HT-29 (cell line): ENCODE measurements at places on chromosomes 11 and 22.

DNA sequence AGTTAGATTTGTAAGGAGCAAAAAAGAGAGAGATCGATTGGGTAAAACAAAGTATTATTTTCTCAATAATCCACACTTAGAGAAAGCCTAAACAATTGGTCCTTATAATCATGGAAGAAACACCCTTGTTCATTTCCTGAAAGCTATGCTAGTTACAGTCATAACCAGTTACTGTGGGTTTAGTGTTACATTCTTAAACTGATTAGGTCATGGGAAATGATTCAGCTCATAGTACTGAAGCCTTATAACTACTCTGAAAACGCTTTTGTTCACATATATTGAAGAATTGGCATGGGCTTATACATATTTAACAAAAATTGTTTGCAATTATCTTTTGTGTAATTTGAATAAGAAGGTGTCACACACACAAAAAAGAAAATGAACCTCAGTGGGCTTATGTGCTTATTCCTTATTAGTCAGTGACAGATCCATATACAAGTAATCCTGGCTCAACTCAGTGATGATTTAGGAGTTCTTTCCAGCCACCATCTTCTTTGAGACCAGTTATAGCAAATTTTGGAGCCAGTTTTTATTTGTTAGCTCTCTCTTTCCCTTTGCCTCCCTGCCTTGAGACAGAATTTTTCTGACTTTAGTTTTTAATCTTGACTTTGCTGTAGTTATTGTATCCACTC is 198.5 kb upstream of the CTSC start:
- peak; percentile 72 for DNase-seq

DNA sequence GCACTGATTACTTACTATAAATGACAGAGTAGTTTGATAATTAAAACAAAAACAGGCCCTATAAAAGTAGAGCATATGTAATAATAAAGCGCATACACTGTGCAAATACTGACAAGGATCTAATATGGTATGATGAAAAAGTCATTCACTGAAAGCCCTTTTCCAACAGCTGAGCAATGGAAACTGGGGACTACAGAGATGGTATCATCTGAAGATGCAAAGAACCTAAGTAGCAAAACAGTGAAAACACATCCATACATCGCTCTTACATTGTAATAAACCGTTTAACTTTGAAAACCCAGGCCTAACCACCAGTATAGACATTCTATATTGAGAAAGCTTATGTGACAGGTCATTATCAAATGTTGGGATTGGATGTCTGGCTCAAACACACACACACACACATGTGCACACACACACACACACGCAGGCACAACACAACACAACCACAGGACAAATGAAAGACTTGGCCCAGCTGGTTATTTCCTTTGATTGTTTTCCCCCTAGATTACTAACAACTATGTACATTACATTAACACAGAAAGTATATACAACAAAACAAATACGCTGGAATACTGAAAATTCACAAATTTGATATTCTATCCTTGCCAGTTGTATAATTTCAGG is 119.5 kb downstream of the APOL5 start:
- no peak for DNase-seq

DNA sequence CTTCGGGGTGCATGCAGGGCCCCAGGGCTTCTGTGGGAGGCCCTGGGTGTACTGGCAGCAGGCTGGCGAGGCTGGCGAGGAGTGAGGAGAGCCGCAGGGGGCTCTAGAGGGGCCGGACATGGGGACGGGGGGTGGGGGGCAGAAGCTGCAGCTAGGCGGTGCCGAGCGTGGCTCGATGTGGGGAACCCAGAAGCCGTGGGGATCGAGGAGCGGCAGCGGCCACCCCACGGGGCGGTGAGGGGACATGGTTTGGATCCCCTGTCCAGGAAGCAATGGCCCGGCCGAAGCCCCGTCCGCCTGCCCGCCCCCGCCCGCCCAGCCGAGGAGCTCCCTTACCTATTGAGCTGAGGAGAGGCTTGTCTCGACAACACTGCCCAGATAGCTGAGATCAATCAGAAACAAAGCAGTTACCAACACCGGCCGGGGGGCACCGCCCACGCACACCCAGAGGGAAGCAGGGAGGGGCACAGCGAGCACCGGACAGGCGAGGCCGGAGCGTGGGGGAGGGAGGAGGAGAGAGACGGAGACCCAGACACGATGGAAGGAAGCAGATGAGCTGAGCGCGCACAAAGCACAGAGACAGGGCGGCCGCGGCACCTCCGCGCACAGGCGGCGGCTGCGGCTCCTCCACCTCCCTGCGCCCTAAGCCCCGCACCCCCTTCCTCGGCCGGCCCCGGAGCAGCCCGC is 38.7 kb downstream of the IGSF9B start:
- DNase-seq, result no peak

- no peak for DNase-seq
Measured at GRCh38 chr11:11419747-11420146, 66.7 kb upstream of the CSNK2A3 start.

DNA sequence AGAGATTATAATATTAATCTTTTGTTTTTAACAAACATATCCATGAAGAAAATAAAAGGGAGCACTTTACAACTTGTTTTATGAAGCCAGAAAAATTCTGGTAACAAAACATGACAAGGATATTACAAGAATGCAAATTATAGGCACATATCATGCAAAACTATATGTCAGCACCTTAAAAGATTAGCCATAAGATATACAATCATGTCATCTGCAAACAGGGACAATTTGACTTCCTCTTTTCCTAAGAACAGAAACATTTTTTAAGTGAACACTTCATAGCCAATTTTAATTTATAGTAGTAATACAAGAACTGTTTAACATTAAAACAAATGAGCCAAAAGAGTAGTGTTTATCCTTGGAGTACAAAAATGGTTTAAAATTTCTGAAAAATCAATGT is 916.5 kb upstream of the CNTN5 start:
- DNase-seq, result no peak

- no peak for DNase-seq
Measured at GRCh38 chr22:42389143-42389542, 43.1 kb downstream of the NFAM1 start.

GRCh38 chr22:37913233-37913721 is 7.2 kb downstream of the MICALL1 start:
- no peak for DNase-seq

- no peak for DNase-seq
Measured at GRCh38 chr11:76159983-76160661, 46.2 kb downstream of the WNT11 start.

GRCh38 chr11:106231591-106231990 is 154.1 kb downstream of the AASDHPPT start:
- no peak for DNase-seq

DNA sequence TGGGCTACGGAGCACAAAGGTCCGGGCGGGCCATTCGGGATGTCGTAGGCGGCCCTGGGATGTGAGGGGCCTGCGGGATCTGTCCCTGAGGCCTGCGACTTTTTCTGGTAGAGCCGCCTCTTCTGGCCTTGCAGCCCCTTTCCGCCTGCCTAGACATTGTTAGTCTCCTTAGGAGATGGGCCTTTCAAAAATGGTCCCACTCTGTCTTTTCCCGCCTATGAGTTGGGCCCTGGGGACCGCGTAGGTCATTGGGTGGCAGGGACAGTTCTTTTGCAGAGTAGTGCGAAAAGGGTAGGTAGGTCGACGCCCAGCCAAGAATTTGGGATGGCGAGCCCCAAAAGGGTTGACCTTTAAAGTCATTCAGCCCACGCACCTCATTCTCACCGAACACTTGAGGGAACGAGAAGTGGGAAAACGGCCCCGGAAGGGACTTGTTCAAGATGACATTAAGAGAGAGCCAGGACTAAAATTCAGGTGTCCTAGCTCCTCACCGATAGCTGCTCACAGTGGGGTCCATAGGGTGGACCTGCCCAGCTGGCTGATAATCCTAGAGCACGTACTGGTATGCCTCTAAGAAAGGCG is 785 bp downstream of the OTUB1 start:
- DNase-seq, result no peak
